Stimulated activated CD8-positive, alpha-beta memory T cell treated with anti-CD3 and anti-CD28 coated beads, Interleukin-4, amount 100 ng/mL, for 4 hours (primary cell): ENCODE measurements at places on chromosomes 5 and 9.

DNA sequence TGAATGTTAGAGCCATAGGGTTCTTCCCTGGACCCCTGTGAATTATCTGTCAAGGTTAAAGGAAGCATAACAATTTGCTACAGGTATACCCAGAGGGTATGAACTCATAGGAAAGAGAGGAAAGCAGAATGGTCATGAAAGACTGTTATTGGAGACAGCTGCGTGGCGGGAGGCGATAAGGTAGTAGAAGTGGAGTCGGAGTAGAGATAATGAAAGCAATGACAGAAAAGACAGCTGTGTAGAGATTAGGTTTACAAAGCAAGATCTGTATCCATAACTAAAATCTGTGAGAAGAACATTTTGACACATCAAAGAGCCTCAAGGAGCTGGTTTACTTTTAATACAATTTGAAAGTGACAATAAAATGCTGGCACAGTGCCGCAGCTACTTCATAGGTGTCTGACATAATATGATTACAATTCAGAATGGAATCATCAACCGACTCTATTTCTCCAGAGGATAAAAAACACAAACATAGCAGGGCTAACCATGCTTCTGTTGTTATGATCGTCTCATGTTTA, 603.9 kb downstream of the CDH12 start:
- no peak for DNase-seq

DNA sequence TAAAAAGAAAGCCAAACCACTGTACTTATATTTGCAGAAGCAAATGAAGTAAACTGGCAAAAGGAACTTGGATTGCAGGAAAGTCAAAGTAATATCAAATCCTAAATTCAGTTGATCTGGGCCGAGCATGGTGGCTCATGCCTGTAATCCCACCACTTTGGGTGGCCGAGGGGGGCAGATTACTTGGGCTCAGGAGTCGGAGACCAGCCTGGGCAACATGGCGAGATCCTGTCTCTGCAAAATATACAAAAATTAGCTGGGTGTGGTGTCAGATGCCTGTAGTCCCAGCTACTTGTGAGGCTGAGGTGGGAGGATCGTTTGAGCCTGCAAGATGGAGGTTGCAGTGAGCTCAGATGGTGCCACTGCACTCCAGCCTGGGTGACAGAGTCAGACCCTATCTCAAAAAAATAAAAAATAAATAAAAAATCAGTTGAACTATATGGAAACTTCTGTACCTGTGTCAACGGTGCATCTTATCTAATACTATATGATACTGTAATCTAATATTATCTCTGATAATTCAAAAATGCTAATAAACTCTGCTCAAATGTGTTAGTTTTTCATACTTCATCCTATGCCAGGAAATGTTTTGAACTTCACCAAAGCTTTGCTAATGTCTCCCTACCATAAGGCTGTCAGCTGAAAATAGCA, 10.1 kb downstream of the SELENOP start:
- DNase-seq = no peak

DNA sequence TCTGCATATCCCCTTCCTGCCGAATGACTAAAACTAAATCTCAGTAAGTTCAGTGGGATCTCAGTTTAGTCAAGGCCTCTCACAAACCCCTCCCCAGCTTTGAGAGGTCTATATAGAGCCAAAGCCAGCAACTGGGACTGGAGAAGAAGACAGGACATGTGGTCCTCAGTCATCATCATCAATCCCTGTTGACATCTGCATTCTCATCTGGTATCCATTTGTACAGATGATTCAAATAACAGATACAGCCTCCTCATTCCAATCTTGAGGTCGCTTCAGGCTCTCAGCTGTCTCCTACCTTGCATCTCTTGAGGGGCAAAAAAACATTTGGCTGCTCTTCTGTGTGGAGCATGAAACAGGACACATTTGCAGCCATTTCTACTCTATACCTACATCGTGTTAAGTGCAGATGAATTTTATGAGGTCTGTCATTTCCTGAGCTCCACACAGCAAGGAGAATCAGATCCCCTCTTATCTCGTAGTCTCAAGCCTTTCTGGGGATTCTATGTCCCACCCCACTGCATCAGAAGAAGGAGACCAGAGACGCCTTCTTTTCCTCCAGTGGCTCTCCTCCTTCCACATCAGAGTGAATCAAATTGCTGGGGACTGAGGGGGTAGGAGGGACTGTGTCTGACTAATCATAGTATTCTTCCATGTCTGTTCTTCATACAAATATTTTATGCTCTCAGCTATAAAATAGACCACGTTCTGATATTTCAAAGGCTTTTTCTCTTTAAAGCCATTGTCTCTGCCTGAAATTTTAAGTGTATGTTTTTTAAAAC, 4.7 kb upstream of the RECK start:
- no peak for DNase-seq

- no peak for DNase-seq
Measured at GRCh38 chr5:170479484-170479883, 24.3 kb upstream of the KCNIP1 start.

- DNase-seq = no peak
Measured at GRCh38 chr5:115098041-115098702, 71.5 kb downstream of the TRIM36 start.

DNA sequence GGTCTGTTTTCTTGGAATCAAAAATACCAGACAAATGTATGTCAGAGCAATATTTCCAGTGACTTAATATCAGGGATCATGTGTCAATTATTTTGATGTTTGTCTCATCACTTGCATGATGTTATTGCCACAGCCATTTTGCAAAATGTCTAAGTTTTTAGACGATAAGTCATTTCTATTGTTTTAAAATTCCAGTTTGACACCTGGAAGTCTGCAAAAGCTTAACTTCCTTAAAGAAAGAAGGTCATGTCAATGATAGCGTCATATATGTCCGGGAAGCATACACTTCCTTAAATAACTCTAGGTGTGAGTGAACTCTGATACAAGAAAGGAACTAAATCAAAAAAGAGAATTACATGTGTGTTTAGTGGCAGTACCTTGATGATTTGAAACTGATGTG, 259.5 kb downstream of the EDIL3 start:
- no peak for DNase-seq

- no peak for DNase-seq
Measured at GRCh38 chr5:11494340-11494739, 409.9 kb downstream of the CTNND2 start.
